ENCODE measurements at places on chromosomes 4 and X.
A peak's percentile ranks its signal among the peaks of the same experiment; 100 is the strongest.

DNA sequence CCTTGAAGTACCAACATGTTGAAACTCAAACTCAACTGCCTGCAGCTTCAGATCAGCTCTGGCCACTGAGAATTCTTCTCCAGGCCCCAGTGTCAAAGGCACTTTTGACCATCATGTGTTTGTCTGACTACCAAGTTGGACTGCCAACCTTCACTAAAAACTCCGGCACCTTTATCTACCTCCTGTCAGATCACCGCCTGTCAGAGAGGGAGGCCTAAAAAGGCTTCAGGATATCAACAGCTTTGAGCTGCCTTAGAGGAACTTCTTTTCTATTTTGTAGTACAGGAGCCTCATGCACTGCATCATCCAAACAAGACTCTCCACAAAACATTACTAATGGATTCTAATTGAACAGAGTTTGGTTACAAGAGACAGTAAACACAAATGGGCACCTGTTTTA lies 2.8 kb downstream of the ACSL1 start:
- DNase-seq: no peak

GRCh38 chr4:138050601-138051000 lies 191.5 kb downstream of the SLC7A11 start:
- no peak for DNase-seq

- no peak for DNase-seq
Observed at GRCh38 chr4:8340781-8341241, 71.3 kb downstream of the HTRA3 start.

DNA sequence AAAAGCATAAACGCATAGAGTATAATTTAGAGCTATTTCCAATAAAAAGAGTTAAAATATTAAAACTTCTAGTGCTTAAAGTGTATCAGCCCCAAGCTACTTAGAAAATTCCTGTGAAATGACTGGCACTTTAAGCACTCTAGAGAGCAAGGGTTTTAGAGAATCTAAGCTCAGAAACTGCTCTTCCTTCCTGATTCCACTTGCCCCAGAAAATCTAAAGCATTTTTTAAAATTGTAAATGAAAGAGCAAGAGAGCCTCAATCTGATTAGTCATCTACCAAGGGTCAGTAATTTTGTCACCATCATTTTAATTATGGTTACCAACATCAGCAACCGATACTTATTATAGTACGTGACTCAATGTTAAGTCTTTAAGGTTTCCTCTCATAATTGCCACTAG lies 25.0 kb downstream of the CTPS2 start:
- DNase-seq: no peak

DNA sequence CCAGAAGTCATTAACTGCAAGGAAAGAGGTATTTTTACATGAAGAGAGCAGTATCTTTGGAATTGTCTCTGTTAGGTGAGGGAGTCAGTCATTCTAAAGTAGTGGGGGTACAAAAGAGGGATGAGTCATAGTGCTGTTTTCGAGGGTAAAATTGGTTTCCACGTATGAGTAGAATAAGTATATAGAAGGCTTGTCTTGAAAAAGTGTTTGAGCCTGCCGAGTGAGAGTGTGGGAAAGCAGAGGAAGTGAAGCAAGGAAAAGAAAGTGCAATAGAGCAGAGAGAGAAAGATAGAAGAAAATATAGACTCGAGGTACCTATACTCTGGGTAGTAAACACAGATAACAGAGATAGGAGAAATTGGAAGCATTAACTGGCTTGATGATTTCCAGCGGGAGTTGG lies 696.4 kb downstream of the DMD start:
- no peak for DNase-seq

GRCh38 chrX:7447801-7448499 lies 300.0 kb upstream of the PUDP start:
- DNase-seq: no peak

GRCh38 chrX:21873063-21873775 lies 17.4 kb downstream of the YY2 start:
- no peak for DNase-seq

DNA sequence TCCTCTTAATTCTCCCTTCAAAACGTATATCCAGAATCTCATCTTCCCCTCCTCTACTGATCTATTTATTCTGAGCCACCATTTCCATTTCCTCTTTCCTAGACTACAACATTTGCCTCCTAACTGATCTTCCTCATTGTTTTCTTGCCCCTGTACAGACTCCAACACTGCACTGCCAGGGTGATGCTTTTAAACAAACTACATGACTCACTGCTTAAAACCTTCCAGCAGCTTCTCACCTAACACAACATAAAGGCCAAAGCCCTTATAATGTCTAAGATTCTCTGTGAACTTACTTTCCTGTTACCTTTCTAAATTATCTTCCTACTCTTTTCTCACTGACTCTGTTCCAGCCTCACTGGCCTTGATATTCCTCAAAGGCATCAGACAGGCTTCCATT lies 161.0 kb upstream of the HS3ST1 start:
- DNase-seq: no peak

GRCh38 chrX:84924624-84925023 lies 79.1 kb upstream of the APOOL start:
- no peak for DNase-seq

DNA sequence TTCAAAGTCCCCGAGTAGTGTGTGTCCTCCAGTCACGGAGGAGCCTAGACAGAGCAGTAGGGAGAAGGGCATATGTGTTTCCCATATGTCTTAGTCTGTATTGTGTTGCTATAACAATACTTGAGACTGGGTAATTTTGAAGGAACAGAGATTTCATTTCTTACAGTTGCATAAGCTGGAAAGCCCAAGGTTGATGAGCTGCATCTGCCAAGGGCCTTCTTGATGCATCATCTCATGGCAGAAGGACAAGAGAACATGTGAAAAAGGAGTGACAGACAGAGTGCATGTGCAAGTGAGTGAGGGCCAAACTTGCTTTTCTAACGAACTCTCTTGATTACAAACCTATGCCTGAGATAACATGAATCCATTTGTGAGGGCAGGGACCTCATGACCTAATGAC lies 243.4 kb downstream of the ARHGAP10 start:
- DNase-seq: no peak

GRCh38 chr4:184955636-184956035 lies 62.7 kb upstream of the HELT start:
- no peak for DNase-seq

GRCh38 chr4:119655111-119655837 lies 26.7 kb upstream of the PDE5A start:
- DNase-seq: no peak

DNA sequence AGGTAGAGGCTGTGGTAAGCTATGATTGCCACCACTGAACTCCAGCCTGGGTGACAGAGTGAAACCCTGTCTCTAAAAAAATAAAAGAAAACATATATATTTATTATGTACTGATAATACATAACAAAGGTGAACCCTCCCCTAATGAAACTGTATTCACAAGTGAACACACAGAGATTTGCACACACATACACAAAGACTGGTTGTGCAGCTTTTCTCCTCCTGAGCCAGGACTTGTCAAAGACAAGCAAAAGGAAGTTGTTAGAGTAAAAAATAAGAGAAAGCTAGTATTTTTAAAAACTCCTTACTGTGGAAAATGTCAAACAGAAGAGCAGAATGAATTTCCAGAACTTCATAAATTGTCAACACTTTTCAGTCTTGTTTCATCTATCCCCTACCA lies 1.5 kb upstream of the GRSF1 start:
- no peak for DNase-seq

GRCh38 chrX:40506201-40506985 lies 74.4 kb upstream of the ATP6AP2 start:
- DNase-seq: no peak

DNA sequence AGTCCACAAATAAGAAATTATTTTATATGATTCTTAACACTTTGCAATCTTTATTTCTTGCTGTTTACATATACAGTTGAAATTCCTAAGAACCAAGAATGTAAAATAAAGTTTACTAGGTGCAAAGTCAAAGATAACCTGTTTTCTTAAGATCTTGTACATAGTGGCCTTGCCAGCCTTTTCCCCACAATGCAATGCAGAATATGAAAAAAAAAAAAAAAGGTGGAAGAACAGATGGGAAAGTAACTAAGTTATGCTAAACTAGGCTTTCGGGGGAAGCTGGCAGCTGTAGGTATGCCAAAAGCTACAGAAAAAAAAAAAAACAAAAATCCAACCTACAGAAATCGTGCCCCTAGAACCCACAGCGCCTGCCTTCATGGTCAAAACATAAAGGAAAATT lies 1588.4 kb downstream of the STIM2 start:
- no peak for DNase-seq

GRCh38 chrX:155262970-155263754 lies 1.1 kb downstream of the RAB39B start:
- peak; percentile 11 for DNase-seq

DNA sequence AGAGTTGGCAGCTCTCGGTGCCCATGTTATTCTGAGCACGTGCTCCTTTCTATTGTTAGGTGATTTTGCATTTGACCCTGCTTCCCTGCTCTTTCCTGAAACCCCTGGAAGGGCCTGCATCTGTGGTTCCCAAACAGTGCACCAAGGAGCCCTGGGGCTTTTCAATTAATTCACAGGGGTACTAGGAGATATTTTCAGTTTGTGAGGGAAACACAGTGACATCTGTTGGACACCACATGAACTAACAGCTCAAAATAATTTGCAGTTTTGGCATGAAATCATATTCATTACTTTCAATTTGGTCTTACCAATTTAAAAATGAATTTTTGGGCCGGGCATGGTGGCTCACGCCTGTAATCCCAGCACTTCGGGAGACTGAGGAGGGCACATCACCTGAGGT lies 156.6 kb downstream of the GATB start:
- DNase-seq: no peak

- no peak for DNase-seq
Observed at GRCh38 chr4:138902705-138903104, 112.9 kb upstream of the NOCT start.

DNA sequence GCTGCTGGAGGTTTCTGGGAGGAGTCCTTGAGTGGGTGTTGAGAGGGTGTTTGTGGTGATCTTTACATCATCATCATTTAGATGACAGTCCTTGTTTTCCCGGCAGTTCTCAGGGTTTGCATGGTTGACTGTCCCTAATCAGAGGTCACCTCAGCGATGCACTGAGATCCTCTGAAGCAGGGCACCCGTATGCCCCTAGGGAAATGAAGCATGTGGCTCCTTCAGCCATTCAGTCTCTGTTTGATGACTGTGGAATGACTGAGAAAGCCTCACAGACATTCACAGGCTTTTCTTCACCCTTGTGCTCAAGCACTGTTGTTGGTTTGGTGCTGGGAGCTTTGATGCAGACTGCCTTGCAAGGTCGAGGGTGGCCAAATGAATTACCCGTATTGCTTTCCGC lies 474.7 kb downstream of the SPRY1 start:
- no peak for DNase-seq

DNA sequence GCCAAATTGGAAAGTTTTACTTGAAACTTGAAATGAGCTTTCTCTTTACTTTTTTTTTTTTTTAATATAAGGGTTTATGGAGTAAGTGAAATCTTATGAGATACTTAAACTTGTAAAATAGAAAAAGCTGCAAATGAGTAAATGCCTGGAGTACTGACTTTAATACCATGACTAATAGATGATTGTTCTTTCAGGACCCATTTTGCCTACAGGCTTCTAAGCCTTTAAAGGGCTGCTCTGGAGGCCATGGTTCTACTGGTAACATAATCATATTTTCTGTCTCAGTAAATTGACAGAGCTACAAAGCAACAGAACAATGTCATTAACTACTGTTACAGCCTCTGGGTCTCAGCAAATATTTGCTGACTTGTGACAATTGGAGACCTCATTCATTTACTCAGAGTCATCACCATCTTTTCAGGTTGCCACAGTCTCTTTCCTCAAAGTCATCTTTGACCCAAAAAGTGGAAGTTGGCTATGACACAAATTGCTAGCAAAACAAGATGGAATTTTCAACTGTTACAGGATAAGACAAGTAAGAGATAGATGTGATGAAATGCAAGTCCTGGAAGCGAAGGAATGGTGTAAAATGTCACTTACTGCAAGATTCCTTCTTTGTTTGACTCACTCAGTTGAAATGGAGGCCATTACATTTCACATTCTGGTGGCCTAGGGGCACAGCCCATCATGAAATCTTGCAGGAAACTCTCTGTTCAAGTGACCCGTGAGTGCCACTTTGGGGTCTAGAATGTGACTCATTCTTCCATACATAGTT lies 132.7 kb downstream of the BTC start:
- no peak for DNase-seq

GRCh38 chr4:80876810-80877209 lies 153.7 kb upstream of the BMP3 start:
- DNase-seq: no peak

DNA sequence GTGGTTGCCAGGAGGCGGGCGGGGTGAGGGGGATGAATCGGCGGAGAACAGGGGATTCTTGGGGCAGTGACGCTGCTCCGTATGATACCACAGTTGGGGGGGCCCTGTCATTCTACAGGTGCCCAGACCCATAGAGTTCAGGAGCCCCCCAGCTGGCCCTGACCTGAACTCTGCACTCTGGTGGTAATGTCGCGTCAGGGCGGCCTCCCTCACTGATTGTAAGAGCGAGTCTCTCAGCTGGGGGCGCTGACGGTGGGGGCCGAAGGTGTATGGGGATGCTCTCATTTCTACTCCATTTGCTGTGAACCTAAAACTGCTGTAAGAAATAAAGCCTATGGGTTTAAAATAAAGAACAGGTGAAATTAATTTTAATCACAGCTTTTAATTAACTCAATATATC lies 91.8 kb upstream of the PSAPL1 start:
- no peak for DNase-seq

DNA sequence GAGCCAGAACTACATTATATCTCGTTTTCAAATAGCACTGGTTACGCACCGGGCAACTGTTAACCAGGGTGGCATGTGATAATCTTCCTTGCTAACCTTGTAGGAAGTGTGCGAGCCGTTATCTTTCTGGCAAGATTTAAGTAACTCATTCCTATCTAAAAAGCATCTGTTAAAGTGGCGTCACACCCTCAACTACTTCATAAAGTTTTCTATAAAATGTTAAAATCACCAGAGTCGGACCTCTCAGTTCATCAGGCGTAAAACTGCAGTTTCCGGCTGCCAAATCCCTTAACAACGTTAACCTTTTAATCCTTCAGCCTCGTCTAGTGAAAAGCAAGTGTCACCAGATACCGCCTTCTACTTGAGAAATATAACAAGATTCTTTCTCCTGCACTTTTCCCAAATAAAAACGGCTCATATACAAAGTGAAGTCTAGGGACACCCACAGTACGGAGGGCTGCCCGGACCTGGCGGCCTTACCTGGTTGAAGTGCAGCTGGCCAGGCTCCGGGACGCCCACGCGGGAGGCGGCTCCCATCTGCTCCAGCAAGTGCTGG lies 1.2 kb downstream of the SLC39A8 start:
- no peak for DNase-seq

GRCh38 chr4:96993560-96993959 lies 1149.7 kb downstream of the STPG2 start:
- no peak for DNase-seq

DNA sequence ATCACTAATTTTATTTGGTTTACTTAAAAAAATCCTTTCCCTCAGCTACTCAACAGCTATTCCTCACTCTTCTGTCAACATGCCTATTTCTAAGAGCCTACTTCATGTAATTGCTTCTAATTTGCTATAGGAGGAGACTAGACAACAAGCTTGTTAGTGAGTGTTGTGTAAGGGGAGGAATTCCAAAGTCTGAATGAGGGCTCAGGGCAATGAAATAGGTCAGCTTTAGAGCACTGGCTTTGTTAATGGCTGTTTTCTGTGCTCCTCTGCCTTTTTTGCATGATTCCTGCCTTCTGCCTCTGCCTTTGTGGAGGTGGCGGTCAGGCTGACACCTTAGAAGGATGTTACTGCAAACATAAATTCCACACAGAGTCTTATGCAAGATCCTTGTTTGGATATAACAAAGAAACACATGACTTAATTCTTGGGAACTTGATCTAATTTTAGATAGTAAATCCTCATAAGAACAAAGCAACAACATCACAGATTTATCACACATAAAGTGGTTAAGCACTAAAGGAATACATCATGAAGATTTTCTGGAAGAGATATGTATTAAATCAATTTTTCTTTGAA lies 15.0 kb upstream of the PAGE1 start:
- DNase-seq: no peak

Data from CD4-positive, alpha-beta T cell treated with Interleukin-6 for 4 hours (primary cell).